Mesenchymal stem cell (in vitro differentiated cells and primary cell): ENCODE measurements at places on chromosomes 1 and 21.
A peak's percentile ranks its signal among the peaks of the same experiment; 100 is the strongest.

DNA sequence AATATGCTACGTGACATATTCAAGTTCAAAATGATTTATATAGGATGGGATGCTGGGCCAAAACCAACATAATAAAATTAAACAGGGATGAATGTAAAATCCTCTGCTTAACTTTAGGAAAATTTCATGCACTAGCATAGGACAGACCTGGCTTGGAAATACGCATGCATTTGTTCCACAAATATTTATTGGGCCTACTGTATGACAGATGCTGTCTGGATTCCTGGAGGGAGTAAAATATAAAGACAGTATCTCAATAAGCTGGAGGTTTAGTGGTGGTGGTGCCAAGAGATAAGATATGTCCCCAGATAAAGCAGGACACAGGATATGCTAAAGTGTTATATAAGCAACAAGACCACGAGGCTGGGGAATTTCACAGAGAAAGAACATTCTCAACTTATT, 15.1 kb downstream of the RCSD1 start:
- no peak for DNase-seq
- no peak overlapping the region for H3K4me3 ChIP-seq
- H3K36me3 ChIP-seq, result no peaks in the 10 kb centered on the region
- no peak overlapping the region for H3K27ac ChIP-seq
- H3K4me1 ChIP-seq, result no peaks in the 10 kb centered on the region

DNA sequence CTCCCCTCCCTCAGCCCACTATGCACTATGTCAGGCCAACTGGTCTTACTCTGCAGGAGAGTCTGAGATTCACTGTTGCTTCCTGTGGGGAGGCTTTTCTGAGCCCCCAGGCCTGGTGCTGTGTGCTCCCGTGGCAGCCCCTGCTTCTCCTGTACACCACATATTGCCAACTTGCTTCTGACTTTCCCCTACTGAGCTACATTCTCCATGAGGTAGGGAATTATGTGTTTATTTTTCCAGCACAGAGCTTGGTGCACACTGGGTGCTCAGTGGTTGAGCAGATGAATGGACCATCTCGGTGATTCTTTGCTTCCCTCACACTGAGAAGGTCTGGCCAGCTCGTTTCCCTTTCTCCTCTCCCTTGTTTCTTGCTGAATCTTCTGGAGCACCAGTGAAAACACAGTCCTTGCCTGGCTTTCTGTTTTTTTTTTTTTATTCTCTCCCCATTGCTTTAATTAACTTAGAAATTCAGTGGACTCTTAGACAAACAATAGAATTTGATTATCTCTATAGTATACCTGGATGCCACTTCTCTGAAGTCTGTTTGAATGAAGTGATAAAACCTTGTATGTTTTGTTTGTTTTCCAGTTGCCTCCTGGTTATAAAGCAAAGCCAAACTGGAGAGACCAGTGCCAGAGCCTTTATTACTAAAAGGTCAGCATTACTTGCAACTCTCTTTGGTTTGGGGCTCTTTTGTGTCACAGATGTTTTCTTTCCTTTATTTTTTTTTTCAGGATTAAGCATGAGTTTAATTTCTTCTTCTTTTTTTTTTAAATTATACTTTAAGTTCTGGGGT, 50.3 kb upstream of the CNIH3 start:
- no peak for DNase-seq
- no peak overlapping the region for H3K27ac ChIP-seq
- peak overlapping the region; percentile 25 for H3K4me3 ChIP-seq
- no peaks in the 10 kb centered on the region for H3K36me3 ChIP-seq
- H3K27me3 ChIP-seq, result no peaks in the 10 kb centered on the region

GRCh38 chr1:215625949-215626348, 58.8 kb downstream of the KCTD3 start:
- no peak overlapping the region for H3K4me3 ChIP-seq
- H3K27ac ChIP-seq, result no peak overlapping the region
- no peak for DNase-seq
- no peaks in the 10 kb centered on the region for H3K27me3 ChIP-seq
- H3K36me3 ChIP-seq, result peaks cover 44% of the 10 kb centered on the region

DNA sequence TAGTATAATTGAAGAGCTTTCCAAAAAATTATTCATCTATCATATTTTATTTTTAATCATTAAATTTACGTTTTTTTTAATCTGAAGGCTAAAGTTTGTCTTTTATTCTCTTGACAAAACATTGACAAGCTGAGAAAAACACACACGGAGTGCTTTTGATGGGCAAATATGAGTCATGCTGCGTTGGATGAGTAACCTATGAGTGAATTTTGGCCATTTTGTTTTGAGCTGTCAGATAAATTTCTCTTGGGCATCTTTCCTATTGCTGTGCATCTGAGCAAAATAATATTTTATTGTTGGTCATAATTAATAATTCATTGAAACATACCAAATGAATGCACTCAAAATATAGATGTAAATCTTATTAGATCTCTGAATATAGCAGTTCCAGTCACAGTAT, 1144.1 kb upstream of the ADGRL2 start:
- H3K27ac ChIP-seq, result no peak overlapping the region
- no peaks in the 10 kb centered on the region for H3K4me1 ChIP-seq
- no peaks in the 10 kb centered on the region for H3K27me3 ChIP-seq
- DNase-seq, result peak; percentile 24
- no peaks in the 10 kb centered on the region for H3K36me3 ChIP-seq
- H3K4me3 ChIP-seq, result no peak overlapping the region

DNA sequence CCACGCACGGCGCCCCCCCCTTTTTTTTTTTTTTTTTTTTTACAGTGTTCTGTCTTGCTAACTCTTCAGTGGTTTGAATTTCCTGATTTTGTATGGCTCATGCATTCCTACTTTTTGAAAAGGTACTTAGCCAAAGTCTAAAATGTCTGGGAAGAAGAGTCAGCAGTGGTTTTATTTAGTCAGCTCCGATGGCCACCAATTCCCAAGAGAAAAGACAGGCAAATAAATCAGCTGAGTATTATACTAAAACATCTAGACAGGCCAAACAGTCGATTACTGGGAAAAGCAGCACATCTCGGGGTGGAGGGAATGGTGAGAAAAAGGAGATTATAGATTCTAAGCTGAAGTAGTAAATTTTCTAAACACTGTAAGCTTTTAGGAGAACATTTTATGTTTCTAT, 192.5 kb upstream of the ZRANB2 start:
- no peaks in the 10 kb centered on the region for H3K27me3 ChIP-seq
- DNase-seq, result peak; percentile 3
- peaks cover 2% of the 10 kb centered on the region for H3K4me1 ChIP-seq
- H3K27ac ChIP-seq, result no peak overlapping the region
- H3K4me3 ChIP-seq, result no peak overlapping the region

GRCh38 chr1:15303935-15304334, 56.9 kb downstream of the FHAD1 start:
- H3K4me3 ChIP-seq, result no peak overlapping the region
- H3K4me1 ChIP-seq, result peaks cover 4% of the 10 kb centered on the region
- H3K27me3 ChIP-seq, result peaks cover 5% of the 10 kb centered on the region
- H3K27ac ChIP-seq, result no peak overlapping the region
- no peaks in the 10 kb centered on the region for H3K36me3 ChIP-seq

GRCh38 chr21:19510057-19510456, 1106.5 kb upstream of the TMPRSS15 start:
- no peaks in the 10 kb centered on the region for H3K27me3 ChIP-seq
- no peak overlapping the region for H3K27ac ChIP-seq
- H3K36me3 ChIP-seq, result no peaks in the 10 kb centered on the region
- H3K4me3 ChIP-seq, result no peak overlapping the region

DNA sequence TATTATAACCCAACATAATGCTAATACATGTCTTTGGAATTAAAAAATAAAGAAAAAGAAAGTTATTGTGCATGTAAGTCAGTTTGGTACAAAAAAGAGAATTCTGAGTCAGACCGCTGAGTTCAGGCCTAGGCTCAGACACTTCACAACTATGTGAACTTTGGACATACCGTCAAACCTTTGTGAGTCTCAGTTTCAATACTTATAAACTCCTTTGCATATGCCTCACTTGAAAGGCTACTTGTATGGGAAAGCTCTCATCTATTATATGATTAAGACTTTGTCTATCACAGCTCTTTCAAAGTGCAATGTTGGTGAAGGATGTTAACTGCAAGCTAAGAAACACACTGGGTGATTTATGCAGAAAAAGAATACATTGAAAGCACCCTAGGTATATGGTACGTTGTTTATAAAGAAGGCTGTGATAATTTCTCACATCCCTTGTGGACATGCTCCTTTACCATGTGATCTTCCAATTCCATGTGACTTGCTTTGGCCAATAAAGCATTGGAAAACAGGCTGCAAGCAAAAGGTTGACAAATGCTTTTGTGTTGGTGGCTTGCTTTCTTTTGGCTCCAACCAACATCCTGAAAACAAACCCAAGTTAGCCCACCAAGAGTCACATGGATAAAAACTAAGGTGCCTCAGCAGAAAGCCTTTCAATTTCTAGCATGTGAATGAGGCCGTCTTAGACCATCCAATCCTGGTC, 49.6 kb downstream of the INTS7 start:
- no peaks in the 10 kb centered on the region for H3K4me1 ChIP-seq
- DNase-seq, result no peak
- no peaks in the 10 kb centered on the region for H3K27me3 ChIP-seq

DNA sequence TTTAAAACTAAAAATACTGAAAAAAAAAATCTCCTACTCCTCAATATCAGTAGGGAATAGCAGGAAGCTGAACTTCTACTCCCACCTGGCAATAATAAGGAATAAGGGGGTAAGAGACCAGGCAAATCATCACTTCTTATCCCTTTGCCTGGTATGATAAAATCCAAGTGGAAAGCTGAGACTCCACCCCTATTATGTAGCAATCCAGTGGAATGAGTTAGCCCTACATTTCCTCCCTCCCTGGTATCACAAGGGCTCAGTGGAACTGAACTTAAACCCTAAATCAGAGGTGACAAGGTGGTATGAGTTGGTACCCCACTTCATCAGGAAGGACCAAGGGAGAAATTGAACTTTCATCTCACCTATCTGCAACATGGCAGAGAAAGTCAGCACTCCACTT, 25.7 kb downstream of the TRIM33 start:
- H3K4me1 ChIP-seq, result no peaks in the 10 kb centered on the region
- no peaks in the 10 kb centered on the region for H3K27me3 ChIP-seq
- no peak overlapping the region for H3K27ac ChIP-seq
- peak; percentile 26 for DNase-seq
- no peak overlapping the region for H3K4me3 ChIP-seq

DNA sequence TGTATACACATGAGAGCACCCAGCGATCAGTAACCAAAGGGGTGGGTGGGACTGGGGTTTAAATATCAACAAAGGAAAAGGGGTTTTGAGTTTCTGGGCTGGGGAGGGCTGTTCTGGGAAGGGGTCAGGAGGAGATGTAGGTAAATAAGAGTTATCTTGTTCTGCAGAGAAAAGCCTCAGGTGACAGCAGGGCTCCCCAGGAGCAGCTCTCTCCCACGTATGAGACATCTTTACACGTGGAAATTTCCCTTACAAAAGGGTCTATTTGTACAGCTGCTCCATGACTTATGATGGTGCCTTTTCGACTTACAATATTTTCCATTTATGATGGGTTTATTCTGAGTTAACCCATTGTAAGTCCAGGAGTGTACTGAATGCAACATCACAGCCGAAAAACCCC, 16.3 kb upstream of the PADI2 start:
- H3K27ac ChIP-seq, result no peak overlapping the region
- peaks cover 16% of the 10 kb centered on the region for H3K4me1 ChIP-seq
- no peak overlapping the region for H3K4me3 ChIP-seq

DNA sequence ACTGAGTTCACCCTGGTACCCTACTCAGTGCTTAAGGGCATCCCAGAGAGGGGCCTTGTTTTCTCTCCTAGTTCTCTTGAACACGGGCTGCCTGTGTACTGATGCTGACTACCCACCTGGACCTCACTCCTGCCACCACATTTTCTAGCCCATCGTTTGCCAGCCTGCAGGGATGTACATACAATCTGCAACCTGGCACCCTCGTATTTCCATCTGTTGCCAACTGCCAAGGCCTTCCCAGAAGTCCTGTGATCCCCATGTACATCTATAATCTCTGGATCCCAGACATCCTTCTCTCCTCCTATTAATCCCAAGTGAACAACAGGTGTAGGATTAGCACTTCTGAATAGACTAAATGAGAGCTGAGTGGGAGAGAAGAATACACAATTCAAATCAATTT, 212.0 kb downstream of the SLC45A1 start:
- no peaks in the 10 kb centered on the region for H3K27me3 ChIP-seq
- no peak for DNase-seq
- no peak overlapping the region for H3K27ac ChIP-seq
- H3K4me3 ChIP-seq, result no peak overlapping the region

DNA sequence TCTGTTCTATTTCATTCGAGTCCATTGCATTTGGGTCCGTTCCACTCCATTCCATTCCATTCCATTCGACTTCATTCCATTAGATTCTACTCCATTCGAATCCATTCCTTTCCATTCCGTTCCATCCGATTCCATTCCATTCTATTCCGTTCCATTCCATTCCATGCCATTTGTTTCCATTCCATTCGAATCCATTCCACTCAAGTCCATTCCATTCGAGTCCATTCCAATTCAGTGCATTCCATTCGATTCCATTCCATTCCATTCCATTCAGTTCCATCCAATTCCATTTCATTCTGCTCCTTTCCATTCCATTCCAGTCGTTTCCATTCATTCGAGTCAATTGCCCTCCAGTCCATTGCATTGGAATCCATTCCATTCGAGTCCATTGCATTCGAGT, 2603.7 kb upstream of the TPTE start:
- H3K4me1 ChIP-seq, result no peaks in the 10 kb centered on the region
- no peak overlapping the region for H3K27ac ChIP-seq
- no peaks in the 10 kb centered on the region for H3K36me3 ChIP-seq

- H3K4me3 ChIP-seq, result no peak overlapping the region
- H3K27ac ChIP-seq, result peak overlapping the region; percentile 20
- H3K27me3 ChIP-seq, result no peaks in the 10 kb centered on the region
These were observed 25.3 kb upstream of the FAAH start for GRCh38 chr1:46368791-46369190.

DNA sequence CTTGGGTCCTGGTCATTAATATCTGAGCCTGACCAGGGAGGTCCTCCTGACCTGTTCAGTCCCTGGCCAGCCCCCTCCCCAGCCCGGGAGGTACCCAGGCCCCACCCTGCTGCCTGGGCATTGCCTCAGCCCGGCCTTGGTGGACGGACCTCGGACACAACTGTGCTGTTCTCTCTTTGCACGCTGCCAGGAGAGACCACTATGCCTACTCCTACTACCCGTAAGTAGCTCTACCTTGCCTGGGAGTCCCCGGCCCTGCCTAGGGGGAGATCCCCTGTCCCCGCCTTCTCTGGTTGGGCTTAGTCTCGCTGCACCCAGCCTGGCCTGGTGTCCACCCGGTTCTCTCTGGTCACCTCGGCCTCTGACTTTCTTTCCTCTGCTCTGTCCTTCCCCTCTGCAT, 53.2 kb downstream of the PTPRU start:
- no peak overlapping the region for H3K27ac ChIP-seq
- no peak for DNase-seq
- peaks cover 21% of the 10 kb centered on the region for H3K36me3 ChIP-seq
- no peak overlapping the region for H3K4me3 ChIP-seq
- H3K4me1 ChIP-seq, result peaks cover 7% of the 10 kb centered on the region

- H3K36me3 ChIP-seq, result peaks cover 58% of the 10 kb centered on the region
- no peak overlapping the region for H3K27ac ChIP-seq
- DNase-seq, result no peak
- H3K27me3 ChIP-seq, result no peaks in the 10 kb centered on the region
These were observed 14.0 kb upstream of the GNG4 start for GRCh38 chr1:235663628-235664027.

GRCh38 chr1:214422137-214422671, 129.2 kb downstream of the PTPN14 start:
- peak; percentile 76 for DNase-seq
- no peaks in the 10 kb centered on the region for H3K27me3 ChIP-seq
- peaks cover 5% of the 10 kb centered on the region for H3K36me3 ChIP-seq
- peaks cover 21% of the 10 kb centered on the region for H3K4me1 ChIP-seq
- peak overlapping the region; percentile 77 for H3K27ac ChIP-seq
